NCI-H1694 treated with DMSO at 0.1 percent for 48 hours (cell line): ENCODE measurements at places on chromosomes 6 and 20.

- DNase-seq, result no peak
These were observed 455.3 kb downstream of the HACE1 start for GRCh38 chr6:104404377-104404776.

- DNase-seq, result no peak
These were observed 341.8 kb downstream of the SYNE1 start for GRCh38 chr6:152295346-152295745.

DNA sequence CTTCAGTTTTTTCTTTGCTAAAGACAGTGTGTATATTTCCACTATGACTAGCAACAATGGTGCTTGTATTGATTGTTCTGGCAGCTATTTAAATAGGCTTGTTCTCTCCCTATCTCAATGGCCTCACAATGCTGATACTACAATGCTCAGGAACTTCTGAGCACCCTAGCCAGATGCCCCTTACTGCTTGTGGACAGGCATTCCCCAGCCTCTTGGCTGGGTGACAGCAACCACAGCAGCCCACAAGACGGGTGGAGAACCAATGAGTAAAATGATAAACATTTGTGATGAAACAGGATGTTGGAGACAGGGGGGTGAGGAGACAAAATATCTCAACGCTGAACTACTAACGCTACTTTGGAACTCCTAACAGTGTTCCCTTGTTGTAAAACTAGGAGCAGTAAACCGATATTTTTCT lies 42.3 kb downstream of the HIVEP2 start:
- DNase-seq, result no peak

DNA sequence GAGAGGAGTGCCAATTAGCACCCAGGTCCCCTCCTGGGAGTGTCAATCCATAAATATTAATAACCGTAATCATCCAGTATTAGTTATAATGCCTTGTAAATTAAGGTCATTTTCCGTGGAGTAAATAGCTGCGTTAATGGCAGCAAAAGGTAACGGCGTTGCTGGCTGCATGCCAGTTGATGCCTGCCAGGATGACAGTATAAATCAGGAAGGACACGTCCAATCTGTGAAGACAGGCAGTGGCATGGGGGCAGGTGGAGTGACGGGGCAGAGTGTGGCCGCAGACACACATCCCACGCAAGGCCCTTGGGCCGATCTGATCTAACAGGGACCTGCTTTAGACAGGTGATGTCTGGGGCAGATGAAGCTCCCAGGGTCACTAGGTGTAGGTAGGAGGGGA lies 49.1 kb downstream of the KCNB1 start:
- DNase-seq, result no peak

- DNase-seq, result no peak
These were observed 55.6 kb downstream of the ZNF292 start for GRCh38 chr6:87210979-87211378.

GRCh38 chr6:45946352-45946751 lies 69.3 kb downstream of the CLIC5 start:
- DNase-seq, result no peak

GRCh38 chr6:69456086-69456485 lies 340.7 kb downstream of the LMBRD1 start:
- no peak for DNase-seq

DNA sequence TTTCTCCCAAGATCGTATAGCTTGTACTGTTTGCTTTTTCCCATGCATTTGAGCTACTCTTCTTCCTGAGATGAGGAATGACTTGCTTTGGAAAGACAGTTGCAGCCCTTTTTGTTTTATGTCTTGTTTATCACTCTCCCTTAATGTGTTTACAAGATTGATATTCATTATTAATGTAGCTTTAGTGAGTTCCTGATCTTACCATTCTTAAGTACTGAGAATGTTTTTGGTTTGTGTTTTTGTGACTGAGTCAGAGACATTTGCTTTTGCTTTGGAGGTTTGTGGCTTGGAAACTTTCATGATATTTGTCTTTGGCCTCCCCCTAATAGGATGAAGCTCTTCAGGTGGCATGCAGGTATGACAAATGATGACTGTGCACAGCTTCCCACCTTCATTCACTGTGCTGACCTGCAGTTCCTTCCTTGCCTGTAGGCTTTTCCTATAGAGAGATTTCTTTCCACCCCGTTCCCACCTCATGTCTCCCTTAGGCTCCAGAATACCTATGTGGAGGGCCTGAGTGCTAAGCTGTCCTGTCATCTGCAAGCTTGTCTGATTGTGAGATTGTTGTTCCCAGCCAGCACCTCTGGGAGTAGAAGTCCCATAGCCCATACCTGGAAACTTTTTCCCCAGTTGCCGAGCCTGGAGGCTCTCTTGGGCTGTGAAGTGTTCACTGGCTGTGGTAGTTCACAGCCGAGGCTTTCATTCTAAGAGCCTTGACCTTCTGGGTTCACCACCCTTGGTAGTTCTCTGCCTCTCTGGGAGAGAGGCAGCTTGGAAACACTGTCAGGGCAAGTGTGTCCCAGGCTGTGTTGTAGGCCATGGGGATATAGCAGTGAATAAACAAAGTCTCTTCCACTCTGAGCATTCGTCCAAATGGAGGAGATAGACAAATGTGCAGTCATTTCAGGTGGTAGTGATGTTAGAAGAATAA lies 27.1 kb downstream of the CDS2 start:
- no peak for DNase-seq

DNA sequence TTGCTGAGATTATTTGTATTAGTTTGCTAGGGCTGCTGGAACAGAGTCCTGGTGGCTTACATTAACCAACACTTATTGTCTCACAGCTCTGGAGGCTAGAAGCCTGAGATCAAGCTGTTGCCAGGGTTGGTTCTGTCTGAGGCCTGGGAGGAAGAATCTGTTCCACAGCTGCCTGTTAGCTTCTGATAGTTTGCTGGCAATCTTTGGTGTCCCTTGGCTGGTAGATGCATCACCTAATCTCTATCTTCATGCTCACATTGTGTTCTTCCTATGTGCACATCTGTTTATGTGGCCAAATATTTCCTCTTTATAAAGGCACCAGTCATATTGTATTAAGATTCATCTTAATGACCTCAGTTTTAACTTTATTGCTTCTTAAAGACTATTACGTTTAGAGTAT lies 19.5 kb downstream of the SF3B5 start:
- DNase-seq, result no peak

- no peak for DNase-seq
These were observed 270.6 kb upstream of the MARCKS start for GRCh38 chr6:113586413-113587077.
